ENCODE measurements at places on chromosomes 5 and 9.
A peak's percentile ranks its signal among the peaks of the same experiment; 100 is the strongest.

DNA sequence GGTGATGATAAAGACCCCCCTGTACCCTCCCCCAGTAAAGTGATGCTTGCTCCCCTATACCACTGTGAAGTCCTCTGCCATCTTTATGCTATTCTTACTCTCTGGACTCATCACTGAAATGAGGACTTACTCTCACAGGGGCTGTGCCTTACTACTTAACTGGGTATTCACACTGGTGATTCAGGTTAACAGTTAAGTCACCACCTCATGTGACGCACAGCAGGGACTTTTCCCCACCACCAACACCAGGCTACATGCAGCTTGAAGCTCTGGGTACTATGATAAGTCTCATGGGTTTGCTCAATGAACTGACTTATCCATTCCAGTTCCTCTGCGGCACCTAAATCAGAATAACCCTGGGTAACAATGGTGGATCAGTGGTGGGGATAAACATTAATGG lies 163.7 kb downstream of the ELAVL2 start:
- no peak for DNase-seq

GRCh38 chr9:33151007-33151557 lies 16.1 kb downstream of the B4GALT1 start:
- no peak for DNase-seq

- peak; percentile 4 for DNase-seq
These were observed 466 bp upstream of the TTC39B start for GRCh38 chr9:15307523-15307841.

DNA sequence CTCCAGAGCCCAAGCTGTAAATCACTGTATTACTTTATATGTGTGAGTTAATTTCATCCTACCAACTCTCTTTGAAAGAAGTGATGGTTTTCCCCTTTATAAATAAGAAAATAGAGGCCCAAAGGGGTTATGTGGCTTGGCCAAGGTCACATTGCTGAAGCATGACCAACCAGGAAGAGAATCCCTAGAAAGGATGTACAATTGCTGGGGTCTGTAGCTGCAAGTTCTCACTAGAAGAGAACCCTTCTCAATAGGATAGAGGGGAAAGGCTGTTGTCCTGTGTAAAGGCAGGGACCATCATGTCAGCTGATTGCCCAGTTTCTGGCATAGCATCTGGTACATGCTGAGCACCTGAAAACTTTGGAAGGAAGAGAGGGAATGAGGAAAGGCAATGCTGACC lies 39.0 kb upstream of the FAT2 start:
- DNase-seq: no peak

- DNase-seq: no peak
These were observed 152.3 kb downstream of the HSD17B3 start for GRCh38 chr9:96149533-96150280.

- DNase-seq: no peak
These were observed 86.1 kb upstream of the ZNF608 start for GRCh38 chr5:124832510-124832909.

GRCh38 chr9:121972501-121972981 lies 120.6 kb downstream of the TTLL11 start:
- DNase-seq: no peak

- DNase-seq: no peak
These were observed 159.4 kb upstream of the PITX1 start for GRCh38 chr5:135193213-135194125.

DNA sequence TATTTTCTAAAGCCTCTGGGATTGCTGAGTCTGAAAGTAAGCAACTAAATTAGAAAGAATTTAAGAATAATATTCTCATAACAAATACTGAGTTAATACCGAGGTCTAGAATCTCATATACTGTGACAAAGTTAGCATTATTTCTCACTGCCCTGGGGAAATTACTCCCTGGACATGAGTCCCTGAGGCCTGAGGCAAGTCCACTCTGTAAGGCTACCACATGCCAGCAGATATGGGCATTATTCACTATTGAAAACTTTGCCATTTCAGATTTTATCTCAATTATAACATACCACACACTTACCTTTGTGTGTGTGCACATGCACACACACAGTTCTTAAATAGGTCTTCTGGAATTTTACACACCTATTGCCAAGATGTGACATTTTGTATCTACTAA lies 22.9 kb downstream of the ELL2 start:
- no peak for DNase-seq

- no peak for DNase-seq
These were observed 4.6 kb upstream of the OR13C8 start for GRCh38 chr9:104564358-104564757.

- no peak for DNase-seq
These were observed 83.8 kb downstream of the ANKRD31 start for GRCh38 chr5:75152860-75153259.

DNA sequence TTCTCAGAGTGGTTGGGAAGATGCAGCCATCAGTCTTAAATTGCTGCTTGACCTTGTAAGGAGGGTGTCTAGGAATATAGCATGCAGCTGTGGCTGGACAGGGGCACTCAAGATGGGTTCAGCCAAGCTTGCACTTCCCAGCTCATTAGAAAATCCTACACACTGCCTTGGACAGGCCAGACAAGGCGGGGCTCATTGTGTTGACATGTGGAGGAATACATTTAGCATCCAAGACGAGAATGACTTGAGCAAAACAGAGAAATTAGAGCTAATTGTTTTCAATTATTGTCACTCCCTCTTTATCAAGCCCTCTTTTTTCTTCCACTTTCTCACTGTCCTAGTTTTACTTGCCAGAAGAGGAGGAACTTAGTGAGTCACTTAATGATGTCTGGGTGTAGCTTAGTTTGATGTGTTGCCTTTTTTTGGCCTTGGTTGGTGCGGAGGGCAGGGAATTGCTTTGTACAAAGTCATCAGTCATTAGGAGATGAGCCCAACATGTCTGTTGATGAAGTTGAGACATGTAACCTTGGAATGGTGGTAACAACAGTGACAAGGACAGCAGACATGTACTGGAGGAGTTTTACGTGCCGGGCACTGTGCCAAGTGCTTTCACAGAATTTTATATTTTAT lies 1219.3 kb upstream of the WWC1 start:
- DNase-seq: no peak

DNA sequence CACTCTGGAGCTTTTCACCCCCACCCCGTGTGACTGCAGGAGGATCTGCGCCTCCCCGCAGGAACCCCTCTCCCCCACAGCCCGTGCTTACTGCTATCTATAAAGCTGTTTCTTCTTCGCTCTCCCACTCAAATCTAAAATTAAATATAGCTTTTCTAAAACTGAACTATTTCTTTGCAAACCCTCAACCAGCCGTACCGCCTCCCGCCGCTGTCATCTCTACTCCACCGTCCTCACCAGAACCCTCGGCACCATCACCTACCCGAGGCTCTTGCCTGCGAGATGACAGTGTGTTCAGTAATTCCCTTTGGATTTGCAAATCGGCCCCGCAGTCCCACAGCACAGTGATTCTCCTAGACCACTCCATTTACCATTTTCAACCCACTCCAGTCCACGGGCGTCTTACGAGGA lies 13.6 kb downstream of the LPCAT1 start:
- DNase-seq: no peak

DNA sequence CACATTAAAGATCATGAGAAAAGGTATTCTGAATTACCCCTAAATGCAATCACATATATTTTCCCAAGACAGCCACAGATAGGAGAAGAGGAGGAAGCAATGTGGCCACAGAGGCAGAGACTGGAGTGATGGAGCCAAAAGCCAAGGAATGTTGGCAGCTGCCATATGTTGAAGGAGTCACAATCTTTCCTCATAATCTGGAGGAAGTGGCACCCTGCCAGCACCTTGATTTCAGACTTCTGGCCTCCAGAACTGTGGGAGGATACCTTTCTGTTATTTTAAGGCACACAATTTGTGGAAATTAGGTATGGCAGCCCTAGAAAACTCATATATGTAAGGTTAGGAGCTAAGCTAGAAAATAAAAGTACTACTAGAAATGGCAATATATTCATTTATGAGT lies 139.9 kb upstream of the GAS1 start:
- no peak for DNase-seq

GRCh38 chr5:177097016-177097985 lies 10.6 kb downstream of the FGFR4 start:
- no peak for DNase-seq

- DNase-seq: peak; percentile 59
These were observed 2.6 kb downstream of the NR5A1 start for GRCh38 chr9:124504530-124505005.

DNA sequence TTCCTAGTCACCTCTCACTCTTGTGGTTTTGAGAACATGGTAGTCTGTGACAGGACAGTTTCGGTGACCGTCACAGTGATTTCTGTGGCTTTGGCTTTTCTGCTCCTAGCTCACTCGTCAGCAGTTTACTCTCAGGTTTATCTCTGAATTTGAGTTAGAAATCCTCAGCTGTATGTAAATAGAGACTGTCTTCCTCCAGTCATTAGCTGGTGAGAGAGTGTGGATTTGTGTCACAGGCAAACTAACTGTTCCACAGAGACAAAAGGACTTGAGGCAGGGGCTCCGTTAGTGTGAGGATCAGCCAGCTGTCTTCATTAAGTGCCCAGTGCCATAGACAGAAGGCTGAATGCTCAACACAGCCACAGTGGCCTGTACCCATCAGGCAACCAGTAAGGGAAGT lies 131.4 kb downstream of the CD180 start:
- peak; percentile 59 for DNase-seq

- no peak for DNase-seq
These were observed at the start of gene SPINK13 for GRCh38 chr5:148268566-148268965. Gene SPINK13, plus strand, starts transcription at chr5:148268794. Its CDS starts 1,279 bp downstream, at chr5:148270073.

DNA sequence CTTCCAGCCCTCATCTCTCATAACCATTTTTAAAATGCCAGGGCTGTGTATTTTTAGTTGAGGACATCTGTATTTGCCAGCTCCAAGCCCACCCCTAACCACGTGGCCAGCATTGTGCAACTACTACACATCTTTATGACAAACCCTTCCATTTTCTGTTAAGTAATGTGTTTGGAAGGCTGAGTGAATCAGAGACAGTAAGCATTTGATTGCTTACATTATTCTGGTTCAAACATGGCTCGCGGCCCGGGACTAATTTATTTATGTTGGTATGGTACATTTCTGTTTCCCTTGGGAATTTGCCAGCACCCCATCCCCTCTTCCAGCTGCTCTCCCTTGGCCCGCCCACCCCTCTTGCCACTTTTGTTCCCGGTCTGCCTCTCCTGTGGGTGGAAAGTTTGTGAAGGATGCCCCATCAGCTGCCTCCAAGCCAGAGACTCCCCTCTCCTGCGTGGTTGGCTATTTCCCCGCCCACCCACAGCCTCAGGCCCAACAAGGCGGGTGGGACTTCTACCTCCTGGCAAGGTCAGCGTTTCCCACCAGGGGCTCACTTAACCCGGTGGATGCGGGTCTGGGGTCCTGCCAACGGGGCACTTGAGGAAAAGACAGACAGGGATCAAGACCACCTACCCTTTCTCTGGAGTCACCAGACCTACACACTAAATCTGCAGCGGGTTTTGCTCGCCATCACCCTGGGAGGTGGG lies 162.2 kb downstream of the HSD17B3 start:
- DNase-seq: peak; percentile 25

DNA sequence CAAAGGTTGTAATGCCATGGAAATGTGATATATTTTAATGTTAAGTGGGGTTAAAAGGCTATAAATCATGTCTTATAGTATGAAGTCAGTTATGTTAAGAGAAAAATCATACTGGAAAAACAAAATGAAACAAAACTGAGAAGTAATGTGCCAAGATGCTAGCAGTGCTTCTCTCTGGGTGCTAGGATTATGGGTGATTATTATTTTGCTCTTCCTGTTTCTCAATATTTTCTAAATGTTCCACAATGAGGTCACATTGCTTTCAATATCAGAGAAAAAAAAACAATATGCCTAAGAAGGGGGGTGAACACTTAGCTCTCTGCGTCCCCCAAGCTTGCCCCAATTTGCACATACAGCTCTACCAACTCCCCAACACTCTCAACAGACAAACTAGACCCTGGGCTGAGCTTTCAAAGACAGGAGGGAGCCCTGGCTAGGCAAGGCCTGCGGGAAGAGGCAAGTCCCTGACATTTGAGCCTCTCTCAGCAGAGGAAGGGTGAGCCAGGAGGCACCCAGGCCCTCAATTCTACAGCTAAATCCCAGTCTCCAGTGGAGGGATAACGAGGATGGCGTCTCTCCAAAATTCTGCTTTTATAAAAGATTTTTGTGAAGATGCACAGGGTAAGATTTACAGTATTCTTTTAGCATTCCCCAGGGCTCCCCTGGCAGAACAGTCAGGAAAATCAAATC lies 24.4 kb downstream of the WHRN start:
- DNase-seq: no peak

GRCh38 chr5:86786955-86787354 lies 169.2 kb downstream of the COX7C start:
- peak; percentile 7 for DNase-seq

DNA sequence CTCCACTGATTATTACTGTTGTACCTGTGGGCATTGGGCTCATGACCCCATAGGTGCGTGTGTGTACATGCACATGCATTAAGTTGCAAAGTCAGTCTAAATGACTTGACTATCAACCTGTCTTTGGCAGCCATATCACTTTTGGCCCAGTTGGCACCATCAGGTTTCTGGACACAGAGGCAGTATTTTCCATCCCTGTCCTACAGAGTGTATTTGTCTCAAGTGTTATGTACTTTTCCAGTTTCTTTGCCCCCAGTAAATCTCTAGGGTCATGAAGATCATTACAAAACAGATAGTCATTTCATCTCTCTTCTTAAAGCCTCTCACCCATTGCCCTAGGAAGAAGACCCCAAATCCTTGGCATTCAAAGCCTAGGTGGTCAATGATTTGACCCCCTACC lies 121.4 kb downstream of the C9orf152 start:
- DNase-seq: no peak

DNA sequence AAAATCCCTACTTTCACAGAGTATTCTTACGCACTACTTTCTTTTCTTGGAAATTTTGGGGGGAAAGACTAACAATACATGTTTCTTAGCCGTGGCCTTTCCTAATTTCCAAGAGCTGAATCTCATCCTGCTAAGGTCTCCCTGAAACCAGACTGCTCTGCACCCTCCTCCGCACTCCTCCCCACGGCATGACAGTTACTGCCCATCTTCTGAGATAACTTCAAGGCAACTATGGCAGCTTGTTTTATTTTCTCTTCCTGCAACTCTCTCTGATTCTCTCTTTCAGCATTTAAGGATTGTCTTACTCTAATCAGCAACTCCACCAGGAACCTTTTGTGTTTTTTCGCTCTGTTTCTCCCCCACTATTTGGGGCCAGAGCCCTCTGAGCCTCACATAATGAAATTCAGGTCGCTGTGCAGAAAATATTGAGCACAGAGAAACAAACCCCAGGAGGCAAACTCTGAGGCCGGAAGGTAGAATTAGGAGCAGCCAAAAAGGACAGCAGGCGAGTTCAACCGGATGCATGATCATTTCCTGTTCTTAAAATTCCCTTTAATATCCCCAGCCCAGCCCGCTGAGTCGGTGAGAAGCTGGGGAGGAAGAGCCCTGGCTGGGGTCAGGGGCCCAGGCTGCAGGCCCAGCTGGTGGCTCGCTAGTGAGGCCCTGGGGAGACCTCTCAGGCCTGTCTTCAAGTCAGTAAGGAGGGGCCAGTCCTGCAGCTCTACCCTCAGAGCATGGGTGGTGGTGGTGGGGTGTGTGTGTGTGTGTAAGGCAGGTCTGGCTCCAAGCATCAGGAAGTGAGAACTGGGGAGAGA lies 213.6 kb upstream of the S1PR3 start:
- peak; percentile 70 for DNase-seq

- no peak for DNase-seq
These were observed 263.6 kb upstream of the PTGER4 start for GRCh38 chr5:40416098-40416497.

- DNase-seq: no peak
These were observed 493.7 kb downstream of the ENC1 start for GRCh38 chr5:74146796-74147195.
